HT-29 (cell line): ENCODE measurements at places on chromosomes 1 and 21. TPM values are rescaled to one million over a fixed set of nuclear protein-coding genes. Genes with fewer than 3 reads are reported as not detected.

The DNAI4 gene
- 0.68 and 1.4 TPM in 2 replicates for total RNA-seq

The SEMA6C gene
- total RNA-seq = 0.13 TPM in 1 of 2 replicates, not detected in the other

The ADAM30 gene
- total RNA-seq = not detected in 2 replicates

The ATP1B1 gene
- total RNA-seq = 83.5 and 86.4 TPM in 2 replicates

The AK5 gene
- not detected in 2 replicates for total RNA-seq

The RRAGC gene
- total RNA-seq = 2.3 and 4.3 TPM in 2 replicates
